Glutamatergic neuron (in vitro differentiated cells): ENCODE measurements at places on chromosomes 12 and 14. TPM values are rescaled to one million over a fixed set of nuclear protein-coding genes. Genes with fewer than 3 reads are reported as not detected.

DNA sequence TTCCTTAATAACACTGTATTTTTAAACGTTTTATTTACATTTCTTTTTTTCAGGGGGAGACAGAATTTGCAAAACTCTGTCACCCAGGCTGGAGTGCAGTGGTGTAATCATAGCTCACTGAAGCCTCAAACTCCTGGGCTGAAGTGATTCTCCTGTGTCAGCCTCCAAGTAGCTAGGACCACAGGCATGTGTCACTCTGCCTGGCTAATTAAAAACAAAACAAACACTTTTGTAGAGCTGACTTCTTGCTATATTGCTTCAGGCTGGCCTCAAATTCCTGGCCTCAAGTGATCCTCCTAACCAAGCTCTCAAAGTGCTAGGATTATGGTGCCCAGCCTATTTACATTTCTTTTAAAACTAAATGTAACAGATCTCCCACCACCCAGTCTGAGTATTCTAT is 12.7 kb downstream of the CPSF6 start:
- no peak for DNase-seq

GRCh38 chr14:22099942-22100763 is 426.5 kb upstream of the OR4E1 start:
- DNase-seq = peak; percentile 54

DNA sequence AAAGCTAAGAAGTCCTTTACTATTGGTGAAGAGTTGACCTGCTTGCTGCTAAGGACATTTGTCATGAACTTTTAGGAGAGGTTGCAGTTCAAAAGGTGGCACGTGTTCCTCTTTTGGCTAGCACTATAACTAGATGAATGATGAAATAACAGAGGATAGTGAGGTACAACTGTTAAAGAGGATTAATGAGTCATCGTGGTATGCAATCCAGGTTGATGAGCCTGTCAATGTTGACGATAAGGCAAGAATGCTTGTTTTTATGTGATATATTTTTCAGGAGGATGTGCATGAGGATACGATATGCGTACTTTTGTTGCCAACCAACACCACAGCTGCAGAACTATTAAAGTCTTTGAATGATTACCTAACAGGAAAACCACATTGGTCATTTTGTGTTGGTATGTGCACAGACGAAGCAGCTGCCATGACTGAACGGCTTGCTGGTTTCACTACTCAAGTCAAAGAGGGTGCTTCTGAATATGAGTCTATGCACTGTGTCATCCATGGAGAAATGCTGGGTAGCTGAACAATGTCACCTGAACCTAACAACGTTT is 10.6 kb downstream of the CEP128 start:
- no peak for DNase-seq

The TAS2R9 gene
- not detected for total RNA-seq

DNA sequence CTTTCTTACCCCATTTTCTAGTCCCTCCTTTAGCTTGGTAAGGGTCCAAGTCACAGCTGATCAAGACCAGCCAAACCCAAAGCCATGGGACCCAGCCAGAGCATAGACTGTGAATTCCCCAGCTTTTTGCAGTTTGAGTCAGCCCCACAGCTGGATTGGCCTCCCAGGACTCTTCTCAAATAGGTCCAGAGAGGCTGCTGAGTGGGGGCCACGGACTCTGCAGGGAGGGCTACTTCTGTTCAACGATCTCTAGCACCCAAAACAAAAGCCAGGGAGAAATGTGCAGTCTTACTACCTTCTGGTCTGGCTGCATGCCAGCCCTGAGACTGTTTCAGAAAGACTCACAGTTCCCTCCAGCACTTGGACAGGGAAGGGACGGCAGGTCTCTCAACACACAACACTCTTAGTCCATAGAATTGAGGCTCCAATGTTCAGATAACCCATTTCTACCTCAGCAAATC is 1.6 kb downstream of the VDR start:
- no peak for DNase-seq

- DNase-seq = no peak
These were observed 20.8 kb downstream of the BCAT1 start for GRCh38 chr12:24928131-24928530.

DNA sequence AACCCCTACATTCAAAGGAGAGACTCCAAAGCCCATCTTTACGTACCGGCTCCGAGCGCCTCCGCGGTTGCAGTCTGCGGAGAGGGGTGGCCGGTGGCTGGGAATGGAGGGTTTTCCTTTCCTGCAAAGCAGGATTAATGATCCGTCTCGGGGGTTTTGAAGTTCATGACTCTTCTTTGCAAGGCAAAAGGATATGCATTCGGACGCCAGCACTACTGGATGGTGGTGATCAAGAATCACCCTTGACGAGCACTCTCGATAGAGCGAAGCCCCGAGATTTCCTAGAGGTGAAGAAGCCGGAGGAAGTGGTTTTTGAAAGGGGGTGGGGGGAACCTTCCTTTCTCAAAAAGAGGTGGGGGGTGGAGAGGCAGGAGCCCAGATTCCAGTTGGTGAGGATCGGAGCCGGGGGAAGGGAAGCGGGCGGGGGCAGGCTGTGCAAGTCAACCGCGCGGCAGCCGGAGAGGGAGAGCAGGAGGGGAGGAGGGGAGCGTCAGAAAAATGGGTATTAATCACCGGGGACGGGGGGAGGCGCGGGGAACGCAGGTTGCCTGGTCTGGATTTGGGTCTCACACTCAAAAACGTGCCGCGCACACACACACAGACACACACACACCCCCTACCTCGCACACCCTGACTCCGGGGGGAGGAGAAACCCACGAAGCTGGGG is at the start of gene GRIN2B:
TSS of gene GRIN2B (minus strand) at position 307 of the 667 bp plus-strand sequence. CDS start 115,394 bp downstream, outside the sequence.
- DNase-seq = peak; percentile 31

- no peak for DNase-seq
These were observed 347.0 kb downstream of the MDGA2 start for GRCh38 chr14:47328376-47328775.

DNA sequence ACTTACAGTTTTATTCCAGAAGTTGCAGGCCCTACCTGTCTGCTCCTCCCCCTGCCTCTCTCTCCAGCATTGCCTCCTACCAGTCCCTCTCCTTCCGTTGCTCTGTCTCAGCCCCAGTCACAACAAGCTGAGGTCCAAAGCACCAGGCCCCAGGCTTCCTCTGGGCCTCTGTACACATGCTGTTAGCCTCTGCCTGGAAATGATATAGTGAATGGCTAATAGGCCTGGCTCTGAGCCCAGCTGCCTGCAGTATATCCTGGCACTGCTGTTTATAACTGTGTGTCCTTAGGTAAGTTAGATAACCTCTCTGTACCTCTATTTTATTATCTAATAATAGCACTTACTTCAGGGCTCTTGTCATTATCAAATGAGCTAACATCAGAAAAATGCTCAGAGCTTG is 114.9 kb upstream of the PWP1 start:
- DNase-seq = no peak

- no peak for DNase-seq
These were observed 184.3 kb upstream of the RTL1 start for GRCh38 chr14:101087614-101088394.

DNA sequence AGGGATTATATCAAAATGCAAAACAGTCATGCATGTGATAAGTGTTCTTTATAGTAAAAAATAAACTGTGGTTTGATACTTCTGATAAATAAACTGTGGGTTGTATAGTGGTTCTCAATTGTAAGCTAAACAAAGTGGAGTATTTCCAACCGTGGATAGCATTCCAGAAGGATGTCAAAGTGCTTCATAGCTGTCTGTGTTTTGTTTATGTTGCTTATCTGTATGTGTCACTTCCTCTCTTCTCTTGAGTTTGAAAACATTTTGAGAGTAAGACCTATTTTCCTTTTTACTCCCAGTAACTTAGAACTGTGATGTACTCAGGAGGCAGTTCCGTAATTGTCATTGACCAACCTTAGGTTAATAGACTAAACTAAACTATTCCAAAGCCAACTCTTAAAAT is 415.8 kb downstream of the TMTC2 start:
- DNase-seq = no peak

DNA sequence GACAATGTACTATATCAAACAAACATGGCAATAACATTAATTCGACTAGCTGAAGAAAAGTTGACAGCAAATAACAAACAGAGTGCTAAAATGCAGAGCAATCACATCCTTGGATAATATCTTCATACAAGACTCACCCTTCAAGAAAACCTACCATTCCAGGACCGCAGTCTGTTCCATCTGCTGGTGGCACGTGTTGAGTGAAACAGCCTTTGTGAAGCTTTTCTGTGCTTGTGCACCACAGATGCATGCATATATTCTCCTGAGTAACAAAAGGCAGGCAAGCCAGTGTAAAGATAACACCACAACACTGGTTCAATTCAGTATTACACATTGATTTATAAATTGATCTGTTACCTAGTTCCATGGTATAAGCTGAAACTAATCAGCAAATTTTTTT is 89.3 kb downstream of the ADAMTS20 start:
- peak; percentile 53 for DNase-seq

- DNase-seq = no peak
These were observed 61.8 kb downstream of the DERA start for GRCh38 chr12:15972894-15973293.

DNA sequence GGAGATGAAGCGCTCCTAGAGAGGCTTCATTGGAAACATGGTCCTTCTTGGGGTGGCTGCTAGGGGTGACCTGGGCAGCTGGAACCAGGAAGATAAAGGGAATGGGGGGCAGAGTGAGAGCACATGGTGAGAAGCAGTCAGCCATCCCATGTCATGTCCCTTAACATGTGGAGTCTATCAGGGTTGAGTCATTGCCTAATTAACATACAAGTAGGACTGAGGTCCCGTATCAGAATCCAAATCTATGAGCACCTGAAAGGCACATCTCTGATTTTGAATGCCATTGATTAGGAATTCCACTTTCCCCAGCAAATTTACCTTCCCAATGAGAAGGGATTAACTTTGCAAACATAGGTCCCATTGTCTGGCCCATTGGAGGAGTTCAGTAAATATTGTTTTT is 20.3 kb upstream of the PPP1R1A start:
- DNase-seq = no peak

The SELPLG gene
- 0.34 TPM for total RNA-seq

The LRRC43 gene
- total RNA-seq = 4.3 TPM

- DNase-seq = no peak
These were observed 8.6 kb downstream of the EVL start for GRCh38 chr14:100073576-100074430.

- DNase-seq = no peak
These were observed 63.0 kb upstream of the CLMN start for GRCh38 chr14:95382747-95383146.

GRCh38 chr12:59118356-59118755 is 198.1 kb upstream of the LRIG3 start:
- no peak for DNase-seq

DNA sequence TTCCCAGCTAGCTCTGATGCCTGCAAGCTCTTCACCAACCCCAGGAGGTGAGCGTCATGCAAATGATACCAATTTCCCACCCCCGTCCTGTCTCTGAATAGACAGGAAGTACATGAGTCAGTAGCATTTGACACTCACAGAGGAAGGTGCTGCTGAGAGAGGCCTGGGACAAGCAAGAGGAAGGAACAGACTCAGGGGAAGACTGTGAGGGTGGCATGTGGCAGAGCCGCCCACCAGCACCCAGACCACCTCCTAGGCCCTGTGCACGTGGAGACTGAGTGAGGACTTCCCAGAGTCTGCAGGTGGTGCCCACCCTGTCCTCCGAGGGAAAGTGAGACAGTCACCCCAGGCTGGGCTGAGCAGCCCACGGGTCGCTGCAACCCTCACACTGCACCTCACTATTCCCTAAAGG is 199.5 kb upstream of the SFSWAP start:
- no peak for DNase-seq

- no peak for DNase-seq
These were observed 53.6 kb upstream of the CD163 start for GRCh38 chr12:7557227-7557626.

The RPL10L gene
- total RNA-seq = not detected

DNA sequence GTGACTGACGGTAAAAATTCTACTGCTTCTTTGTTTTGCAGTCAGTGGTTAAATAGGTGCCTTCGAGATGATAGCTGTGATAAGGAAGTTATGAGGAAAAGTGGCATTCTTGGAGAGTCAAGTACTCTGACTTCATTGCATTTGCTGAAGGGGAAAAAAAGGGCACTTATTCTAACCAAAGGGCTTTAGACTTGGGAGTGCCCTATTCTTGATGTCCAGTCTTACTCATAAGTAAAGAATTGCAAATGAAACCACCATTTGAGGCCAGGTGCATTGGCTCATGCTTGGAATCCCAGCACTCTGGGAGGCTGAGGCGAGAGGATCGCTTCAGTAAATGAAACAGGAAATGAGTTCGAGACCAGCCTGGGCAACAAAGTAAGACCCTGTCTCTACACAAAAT is 40.3 kb downstream of the BRAP start:
- DNase-seq = no peak

GRCh38 chr14:90060965-90061684 is 669 bp upstream of the KCNK13 start:
- peak; percentile 27 for DNase-seq

The C3AR1 gene
- not detected for total RNA-seq

- no peak for DNase-seq
These were observed 25.4 kb downstream of the RALGAPA1 start for GRCh38 chr14:35783699-35784098.

- peak; percentile 17 for DNase-seq
These were observed 14.9 kb downstream of the ASPG start for GRCh38 chr14:104100171-104101085.

- no peak for DNase-seq
These were observed 161.0 kb downstream of the SLC38A4 start for GRCh38 chr12:46664761-46665287.

The DIO2 gene
- 1.5 TPM for total RNA-seq

GRCh38 chr14:58914279-58914855 is 274.1 kb upstream of the DAAM1 start:
- no peak for DNase-seq

The GPR162 gene
- 145 TPM for total RNA-seq

- no peak for DNase-seq
These were observed 2.6 kb downstream of the LTB4R start for GRCh38 chr14:24313913-24314312.

The KLRC3 gene
- total RNA-seq = not detected

The ACOT6 gene
- total RNA-seq = not detected

- no peak for DNase-seq
These were observed 37.3 kb downstream of the RFLNA start for GRCh38 chr12:124332058-124332672.

- peak; percentile 74 for DNase-seq
These were observed 1.1 kb downstream of the GALNT16 start for GRCh38 chr14:69260861-69261564.

The FAM222A gene
- total RNA-seq = 18.1 TPM
